ENCODE measurements at places on chromosomes 3 and 15.
A peak's percentile ranks its signal among the peaks of the same experiment; 100 is the strongest.

- DNase-seq: no peak
Measured at GRCh38 chr15:96333131-96334016, 2.9 kb downstream of the NR2F2 start.

DNA sequence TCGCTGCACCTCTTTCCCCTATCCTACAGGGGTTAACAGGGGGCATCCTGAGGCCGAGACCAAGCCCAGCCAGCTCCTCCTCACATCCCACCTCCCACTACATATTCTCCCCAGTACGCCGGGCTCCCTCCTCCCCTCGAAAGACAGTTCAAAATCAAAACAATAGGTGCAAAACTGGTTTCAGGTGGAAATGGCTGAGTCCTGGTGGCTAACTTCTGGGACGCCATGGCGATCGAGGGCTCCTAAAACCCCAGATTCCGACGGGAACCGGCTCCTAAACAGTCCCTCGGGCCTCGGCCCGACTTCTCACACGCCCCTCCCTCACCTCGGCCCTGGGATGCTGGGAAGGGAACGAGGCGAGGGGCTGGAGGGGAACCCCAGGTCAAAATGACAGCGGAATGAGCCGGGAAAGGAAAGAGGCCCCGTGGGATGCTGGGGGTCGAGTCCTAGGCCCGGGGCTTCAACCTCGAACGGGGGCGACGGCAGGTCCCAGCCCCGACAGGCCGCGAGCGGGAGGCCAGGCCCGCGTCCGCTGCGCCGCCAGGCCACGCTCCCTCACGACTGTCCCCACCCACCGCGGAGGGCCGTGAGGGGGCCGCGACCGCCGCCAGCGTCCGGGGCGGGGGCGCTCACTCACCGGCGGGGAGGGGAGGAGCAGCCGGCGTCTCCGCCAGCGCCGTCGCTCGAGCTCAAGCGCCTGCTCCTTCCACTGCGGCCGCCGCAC, 492 bp downstream of the TMCC1 start:
- DNase-seq: peak; percentile 36

GRCh38 chr3:39295184-39295775, 15.4 kb upstream of the CX3CR1 start:
- DNase-seq: no peak

- no peak for DNase-seq
Measured at GRCh38 chr3:40765884-40766283, 241.1 kb downstream of the ZNF621 start.

- no peak for DNase-seq
Measured at GRCh38 chr3:152419748-152420147, 151.0 kb downstream of the MBNL1 start.

DNA sequence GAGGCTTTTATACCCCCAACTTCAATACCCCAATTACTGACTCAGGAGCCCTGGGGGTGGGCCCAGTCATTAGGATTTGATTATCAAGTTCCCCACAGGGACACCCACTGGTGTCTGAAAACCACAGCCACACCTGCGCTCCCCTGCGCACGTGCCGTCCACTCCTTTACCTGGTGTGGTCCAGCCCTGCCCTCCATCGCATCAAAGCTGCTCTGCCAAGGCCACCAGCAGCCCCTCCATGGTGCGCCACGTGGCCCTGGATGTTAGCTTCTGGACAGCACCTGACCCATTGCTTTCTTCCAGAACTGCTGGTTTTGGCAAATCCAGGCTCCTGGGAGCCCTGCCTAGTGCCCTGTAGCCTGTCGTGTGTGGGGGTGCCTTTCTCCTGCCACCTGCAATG, 136.3 kb downstream of the NSMCE3 start:
- DNase-seq: no peak

GRCh38 chr3:127680146-127680661, 7.5 kb downstream of the ABTB1 start:
- DNase-seq: no peak

- DNase-seq: no peak
Measured at GRCh38 chr3:106381286-106381938, 512.6 kb upstream of the CBLB start.

DNA sequence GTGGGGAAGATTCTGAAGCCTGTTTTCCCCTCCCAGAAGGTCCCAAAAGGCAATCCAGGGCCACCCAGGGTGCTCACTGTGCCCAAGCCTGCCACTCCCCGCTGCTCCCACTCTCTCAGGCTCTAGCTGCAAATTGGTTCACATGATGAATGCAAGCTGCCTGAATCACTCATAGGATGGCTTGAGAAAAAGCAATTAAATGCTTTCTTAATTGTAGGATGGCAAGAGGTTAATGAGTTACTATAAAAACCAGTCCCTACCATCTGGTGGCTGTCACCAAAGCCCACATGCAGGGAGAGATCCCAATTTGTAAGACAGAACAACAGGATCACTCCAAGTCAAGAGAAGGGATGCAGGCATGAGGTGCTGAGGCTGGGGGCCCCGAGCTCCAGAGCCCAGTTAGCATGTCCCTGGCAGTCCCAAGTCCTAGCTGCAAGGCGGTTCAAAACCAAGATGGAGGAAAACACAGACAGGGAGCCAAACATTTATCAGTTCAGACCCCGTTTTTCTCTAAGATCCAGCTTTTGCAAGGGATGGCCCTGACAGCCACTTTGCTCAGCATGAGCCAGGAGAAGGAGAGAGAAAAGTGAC, 207.1 kb downstream of the UACA start:
- DNase-seq: no peak

DNA sequence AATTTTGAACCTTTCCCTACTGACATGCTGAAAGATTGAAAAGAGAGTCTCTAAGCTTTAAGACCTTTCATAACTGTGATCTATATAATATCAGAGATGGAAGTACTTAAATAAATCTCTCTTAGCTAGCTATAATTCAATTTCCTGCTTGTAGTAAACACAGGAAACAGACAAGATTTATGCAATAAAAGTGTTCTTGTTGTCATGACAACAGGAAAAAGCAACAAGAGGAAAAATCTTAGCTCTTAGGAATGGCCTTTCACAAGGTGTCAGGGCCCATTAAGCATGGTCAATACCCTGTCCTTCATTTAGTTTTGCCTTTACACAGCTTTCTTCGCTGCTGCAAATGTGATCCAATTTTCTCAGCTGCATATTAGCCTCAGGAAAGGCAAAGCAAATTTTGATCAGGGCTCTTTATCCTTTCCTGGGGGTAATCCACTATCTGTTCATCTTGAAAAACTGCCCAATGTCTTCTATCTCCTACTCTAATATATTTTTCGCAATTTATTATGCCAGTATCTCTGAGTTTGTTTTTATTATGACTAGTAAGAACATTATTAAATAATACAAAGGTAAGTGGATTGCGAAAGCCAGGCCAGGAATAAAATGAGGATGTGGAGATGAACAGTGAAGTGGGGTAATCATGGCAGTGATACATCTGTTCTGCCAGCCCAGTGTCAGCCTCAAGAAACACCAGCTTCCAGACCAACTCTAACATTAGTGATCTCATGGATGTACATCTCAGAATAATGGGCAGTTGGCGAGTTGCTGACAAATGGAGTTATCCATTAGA, 28.7 kb downstream of the SIDT1 start:
- DNase-seq: peak; percentile 61

GRCh38 chr3:123298903-123299302, 97.2 kb downstream of the SEC22A start:
- DNase-seq: no peak

GRCh38 chr3:128080323-128081080, 28.3 kb downstream of the SEC61A1 start:
- DNase-seq: no peak

DNA sequence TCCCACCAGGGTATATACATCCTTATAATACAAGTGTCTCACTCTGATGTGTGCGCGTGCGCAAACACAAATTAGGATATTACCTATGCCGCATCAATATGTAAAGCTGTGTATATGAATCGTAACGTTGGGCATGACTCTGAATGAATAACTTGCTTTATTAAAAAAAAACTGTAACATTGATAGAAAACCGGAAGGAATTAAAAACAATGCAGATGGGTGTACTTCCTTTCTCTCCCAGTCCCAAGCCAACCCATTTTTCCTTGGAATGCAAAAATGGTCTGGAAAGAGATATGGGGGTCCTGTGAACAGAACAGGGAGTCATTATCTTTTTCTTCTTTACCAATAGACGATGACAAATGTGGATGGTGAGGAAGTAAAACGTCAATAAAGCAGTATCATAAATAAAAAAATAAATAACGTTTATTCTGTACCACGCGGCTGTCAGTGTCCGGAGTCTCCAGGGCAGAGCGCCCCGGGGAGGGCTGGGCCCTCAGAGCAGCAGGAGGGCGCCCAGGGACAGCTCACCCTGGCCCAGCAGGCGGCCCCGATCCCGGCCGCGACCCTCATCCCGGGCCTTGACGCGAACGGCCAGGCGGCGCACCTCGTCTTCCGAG, 1.6 kb downstream of the C2CD4B start:
- DNase-seq: no peak

DNA sequence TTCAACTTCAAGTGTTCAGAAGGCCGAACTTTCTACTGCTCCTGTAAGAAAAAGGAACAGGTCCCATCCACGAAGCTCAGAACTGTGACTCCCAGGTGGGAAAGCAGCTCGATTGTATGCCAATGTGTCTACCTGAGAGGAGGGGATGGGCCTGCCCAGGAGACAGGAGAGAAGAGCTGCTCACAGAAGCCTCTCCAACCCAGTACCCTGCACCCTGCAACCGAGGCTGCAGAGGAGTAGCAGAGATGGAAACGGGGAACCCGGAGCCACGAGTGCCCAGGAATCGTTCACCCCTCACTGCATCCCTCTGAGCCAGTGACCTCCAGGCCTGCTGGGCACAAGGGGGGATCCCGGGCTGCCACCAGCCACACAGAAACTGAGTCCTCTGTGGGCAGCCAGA, 86.5 kb upstream of the PRR23E start:
- DNase-seq: no peak

GRCh38 chr3:106823701-106824100, 553.5 kb upstream of the CCDC54 start:
- no peak for DNase-seq

DNA sequence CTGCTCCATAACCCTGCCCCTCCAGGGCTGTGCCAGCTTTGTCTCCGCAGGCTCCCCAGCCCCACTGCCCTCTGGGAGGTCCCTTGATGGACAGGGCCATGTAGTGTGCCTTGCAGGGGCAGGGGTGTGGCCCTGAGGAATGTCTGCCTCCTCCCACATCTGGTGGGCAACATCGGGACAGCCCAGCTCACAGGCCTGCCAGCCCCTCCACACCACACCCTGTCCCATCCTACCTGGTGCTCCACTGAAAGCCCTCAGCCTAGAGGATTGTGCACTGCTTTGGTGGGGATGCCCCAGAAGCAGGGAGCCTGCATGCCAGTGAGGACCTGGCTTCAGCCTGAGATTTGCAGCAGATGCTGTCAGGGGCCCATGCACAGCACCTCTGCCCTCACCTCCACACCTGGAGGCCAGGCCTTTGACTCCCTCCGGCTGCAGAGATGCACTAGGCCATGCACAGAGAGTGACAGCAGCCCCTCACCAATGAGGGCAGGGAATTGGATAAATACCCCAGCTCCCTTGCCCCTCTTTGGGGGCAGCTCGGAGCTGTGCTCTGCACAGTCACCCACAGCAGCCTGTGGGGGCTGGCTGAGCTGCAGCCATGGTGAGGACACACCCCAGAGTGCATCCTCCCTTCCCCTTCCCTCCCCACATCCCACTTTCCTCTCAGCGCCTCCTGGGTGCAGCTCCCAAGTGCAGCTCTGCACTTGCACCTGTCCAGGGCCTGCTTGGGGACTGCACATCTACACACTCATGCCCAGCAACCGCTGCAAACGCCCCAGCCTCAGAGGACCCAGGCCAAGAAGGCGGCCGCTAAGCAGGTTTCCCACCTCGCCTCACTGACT, 2.7 kb downstream of the C3orf22 start:
- DNase-seq: no peak

GRCh38 chr3:1087066-1087560, 5.7 kb upstream of the CNTN6 start:
- DNase-seq: no peak

GRCh38 chr3:190053919-190054672, 66.6 kb downstream of the P3H2 start:
- DNase-seq: no peak

DNA sequence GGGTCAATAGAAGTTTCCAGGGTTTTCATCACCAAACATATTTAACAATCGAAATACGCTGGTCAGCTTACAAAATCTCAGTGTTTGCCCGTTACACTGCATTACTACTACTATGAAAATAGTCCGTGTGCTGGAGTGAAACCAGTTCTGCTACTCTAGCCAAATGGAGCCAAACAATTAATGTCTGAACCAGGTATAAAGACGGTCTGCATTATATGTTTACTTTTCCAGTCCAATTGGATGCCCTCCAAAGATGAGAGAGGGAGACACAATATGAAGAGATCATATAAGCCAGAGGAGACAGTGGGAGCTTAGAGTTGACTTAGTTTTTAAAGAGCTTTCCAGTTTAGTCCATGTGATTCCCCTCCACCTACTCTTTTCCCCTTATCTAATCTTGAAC, 6.3 kb upstream of the DUT start:
- no peak for DNase-seq

DNA sequence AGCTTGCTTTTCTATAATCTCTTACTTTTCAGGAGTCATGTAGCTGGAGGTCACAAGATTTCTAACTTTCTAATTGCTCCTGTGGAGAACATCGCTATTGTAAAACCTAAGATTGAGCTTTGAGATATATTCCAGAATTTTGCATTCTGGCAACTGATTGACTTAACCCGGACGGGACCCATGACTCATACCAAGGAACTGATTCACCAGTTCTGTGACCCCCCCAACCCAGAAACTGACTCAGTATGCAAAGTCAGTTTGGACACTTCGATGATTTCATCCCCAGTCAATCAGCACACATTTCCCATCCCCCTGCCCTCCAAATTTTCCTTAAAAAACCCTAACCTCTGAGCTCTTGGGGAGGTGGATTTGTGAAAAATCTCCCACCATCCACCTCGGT, 396.5 kb upstream of the GBE1 start:
- DNase-seq: no peak

DNA sequence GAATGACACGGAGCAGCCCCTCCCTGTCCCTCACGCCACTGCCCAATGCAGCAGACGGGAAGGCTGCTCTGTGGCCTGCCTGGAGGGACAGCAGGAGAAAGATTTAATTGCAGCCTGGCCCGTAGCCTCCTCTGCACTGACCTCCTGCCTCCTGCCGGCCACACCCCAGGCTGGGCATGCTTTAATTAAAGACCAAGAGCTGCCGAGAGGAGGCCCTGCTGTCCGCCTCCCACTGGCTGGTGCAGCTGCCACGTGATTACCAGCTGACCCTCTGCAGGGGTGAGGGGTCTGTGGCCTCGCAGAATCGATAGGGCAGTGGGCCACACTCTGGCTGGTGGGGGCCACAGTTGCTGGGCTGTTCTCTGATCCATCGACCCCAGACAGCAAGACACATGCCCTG, 100.2 kb upstream of the PRR23E start:
- DNase-seq: no peak

- DNase-seq: no peak
Measured at GRCh38 chr3:54538346-54538745, 389.5 kb downstream of the LRTM1 start.

DNA sequence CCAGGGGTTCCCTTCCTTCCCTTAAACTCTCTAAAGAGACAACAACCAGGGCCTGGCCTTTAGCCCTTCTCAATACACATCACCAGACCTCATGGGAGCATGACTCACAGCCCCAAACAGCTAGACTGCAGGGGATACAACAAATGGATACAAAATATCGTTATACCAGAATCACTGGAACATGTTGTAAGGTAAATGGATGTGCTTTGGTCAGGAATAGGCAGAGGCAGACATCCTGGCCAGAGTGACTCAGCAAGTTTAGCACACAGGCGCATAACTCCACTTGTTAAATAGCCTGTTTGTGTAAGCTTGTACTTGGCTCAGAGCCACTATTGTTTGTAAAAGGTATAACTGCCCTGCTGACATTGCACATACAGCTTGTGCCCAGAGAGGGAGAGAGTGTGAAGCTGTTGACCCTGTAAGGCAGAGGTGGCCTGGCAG, 18.3 kb downstream of the TMED3 start:
- no peak for DNase-seq

Measured in CD4-positive, alpha-beta T cell treated with Interleukin-17A for 1 hour (primary cell).